ENCODE measurements at places on chromosomes 6 and 20.

DNA sequence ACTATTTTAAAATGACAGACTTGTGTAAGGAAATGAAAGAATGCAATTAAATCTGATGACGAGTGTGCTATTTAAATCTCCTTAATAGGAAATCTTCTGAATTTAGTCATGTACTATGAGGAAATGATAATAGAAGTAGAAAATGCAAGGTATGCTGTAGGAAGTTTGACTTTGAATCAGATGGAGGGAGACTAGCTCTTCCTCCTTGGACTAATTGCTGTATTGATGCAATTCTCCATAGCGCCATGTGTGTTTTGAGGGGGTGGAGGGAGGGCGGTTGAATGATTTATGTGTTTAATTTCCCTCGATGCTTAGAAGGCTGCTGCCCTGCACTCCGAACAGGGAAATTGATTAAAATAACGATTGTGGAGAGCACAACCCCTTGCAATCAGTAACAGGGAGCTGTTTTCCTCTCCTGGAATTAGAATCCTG, 214.4 kb upstream of the PRND start:
- DNase-seq, result no peak

GRCh38 chr20:5197270-5197827, 70.5 kb downstream of the CDS2 start:
- DNase-seq, result no peak

GRCh38 chr20:41507851-41508250, 110.3 kb downstream of the CHD6 start:
- no peak for DNase-seq

DNA sequence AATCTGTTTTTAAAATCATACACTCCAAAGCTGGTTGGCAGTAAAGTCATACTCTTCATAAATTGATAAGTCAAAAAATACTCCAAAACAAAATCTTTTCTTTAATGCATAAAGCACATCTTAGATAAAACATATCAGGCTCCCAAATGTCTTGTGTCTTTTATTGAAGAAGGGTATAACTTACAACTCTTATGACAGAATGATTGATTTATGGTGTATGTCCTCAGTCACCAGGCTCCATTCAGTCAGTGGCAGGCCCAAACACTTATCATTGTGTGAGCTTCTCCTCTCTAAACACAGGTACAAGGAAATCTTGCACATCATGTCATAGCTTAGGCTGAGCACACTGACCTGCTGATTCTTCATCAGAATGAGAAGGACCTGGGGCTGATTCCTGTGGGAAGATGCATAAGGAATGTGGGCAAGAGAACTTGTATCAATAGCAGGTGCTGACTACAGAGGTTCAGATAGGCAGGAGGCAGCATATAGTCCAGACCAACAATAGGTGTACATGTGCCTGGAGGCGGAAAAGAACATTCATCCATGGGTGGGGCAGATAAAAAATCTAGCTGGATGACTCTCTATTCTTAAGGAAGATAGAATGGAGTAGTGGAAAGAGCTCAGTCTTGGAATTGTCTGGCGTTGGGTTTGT, 1.9 kb downstream of the CALHM5 start:
- no peak for DNase-seq

- DNase-seq, result no peak
These were observed 36.6 kb downstream of the NSFL1C start for GRCh38 chr20:1430004-1430451.

- no peak for DNase-seq
These were observed 1.9 kb upstream of the EDN1 start for GRCh38 chr6:12288211-12288618.

Data from islet precursor cell (in vitro differentiated cells).